ENCODE measurements at places on chromosomes 16 and 17.

GRCh38 chr16:57045694-57046381 lies 46.5 kb upstream of the CPNE2 start:
- no peak for DNase-seq

DNA sequence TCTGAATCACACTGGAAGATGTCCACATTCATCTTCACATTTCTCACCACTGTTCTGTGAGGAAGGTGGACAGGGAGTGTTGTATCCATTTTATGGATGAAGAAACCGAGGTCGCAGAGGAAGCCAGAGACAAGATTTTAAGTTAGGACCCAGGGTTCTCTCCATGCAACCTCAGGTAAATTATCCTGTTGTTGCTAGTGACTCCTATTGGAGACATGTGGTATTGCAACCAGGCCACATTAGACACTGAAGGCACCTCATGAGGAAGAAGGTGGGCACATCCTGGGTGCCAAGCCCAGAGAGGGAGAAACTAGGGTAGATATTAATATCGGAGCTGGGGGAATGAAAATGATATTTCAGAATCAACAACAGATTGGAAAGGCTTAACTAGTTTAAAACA lies 8.5 kb upstream of the WNT9B start:
- DNase-seq, result no peak

GRCh38 chr17:19386974-19387920 lies at the start of gene MFAP4:
Gene MFAP4, minus strand, starts transcription at chr17:19387190. Its CDS starts 35 bp downstream, at chr17:19387155.
- DNase-seq, result peak; percentile 61

- peak; percentile 33 for DNase-seq
Observed at GRCh38 chr16:89410794-89411309, 79.5 kb downstream of the ANKRD11 start.

DNA sequence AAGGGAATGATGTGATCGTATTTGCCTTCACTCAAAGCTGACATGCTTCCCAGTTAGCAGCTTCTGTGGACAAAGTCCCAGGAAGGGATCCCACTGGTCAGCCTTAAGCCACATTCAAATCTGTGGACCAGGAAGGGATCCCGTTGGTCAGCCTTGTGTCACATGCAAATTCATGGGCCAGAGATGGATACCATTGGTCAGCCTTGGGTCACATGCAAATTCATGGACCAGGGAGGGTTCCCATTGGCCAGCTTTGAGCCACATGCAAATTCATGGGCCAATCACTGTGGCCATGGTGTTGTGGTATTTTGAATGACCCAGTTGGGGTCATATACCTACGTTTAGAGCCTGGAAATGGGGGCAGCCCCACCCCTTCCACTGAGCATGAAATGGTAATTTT lies 201.6 kb downstream of the HS3ST4 start:
- DNase-seq, result no peak

DNA sequence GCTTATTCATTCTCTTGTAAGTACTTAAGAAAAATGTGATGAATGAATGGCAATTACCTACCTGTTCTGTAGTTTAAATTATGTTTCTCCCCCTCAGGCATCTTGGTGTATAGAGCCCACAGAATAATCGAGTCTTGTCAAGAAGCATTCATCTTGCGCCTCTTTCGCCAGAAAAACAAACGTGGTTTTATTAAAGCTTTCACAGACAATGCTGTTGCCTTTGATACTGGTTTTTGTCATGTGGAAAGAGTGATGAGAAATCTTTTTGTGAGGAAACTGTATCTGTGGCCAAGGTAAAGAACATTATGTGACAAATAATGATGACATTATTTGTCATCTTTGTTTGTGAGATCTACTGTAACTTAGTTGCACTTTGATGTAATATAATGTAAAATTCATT lies 6.5 kb downstream of the ERCC4 start:
- DNase-seq, result no peak

DNA sequence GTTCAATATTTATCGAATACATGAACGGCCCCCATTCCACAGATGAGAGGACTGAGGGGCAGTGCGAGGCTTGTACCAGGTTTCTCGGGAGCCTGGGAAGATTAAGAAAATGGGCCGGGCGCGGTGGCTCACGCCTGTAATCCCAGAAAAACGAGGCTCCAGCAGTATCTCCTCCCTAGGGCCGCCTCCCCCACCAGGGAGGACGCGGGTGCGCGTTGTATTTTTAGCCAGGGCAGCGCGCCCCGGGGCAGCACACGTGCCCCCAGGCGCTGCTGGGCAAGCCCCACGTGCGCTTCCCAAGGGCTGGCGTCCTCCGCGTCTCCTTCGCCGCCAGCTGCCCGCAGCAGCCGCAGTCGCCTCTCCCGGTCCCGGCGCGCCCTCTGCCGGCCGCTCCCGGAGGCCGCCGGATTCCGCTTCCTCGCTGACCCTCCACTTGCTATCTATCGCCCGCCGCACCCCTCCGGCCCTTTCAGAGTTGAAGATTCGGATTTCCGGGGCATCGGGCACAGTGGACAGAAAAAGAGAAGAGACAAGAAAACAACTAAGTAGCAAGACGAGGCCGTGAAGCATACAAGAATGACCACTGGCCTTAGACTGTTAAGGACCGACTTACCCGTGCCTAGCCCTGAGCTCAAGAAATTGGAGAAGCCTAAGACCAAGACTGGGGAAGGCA lies 1.9 kb upstream of the YBX2 start:
- no peak for DNase-seq

DNA sequence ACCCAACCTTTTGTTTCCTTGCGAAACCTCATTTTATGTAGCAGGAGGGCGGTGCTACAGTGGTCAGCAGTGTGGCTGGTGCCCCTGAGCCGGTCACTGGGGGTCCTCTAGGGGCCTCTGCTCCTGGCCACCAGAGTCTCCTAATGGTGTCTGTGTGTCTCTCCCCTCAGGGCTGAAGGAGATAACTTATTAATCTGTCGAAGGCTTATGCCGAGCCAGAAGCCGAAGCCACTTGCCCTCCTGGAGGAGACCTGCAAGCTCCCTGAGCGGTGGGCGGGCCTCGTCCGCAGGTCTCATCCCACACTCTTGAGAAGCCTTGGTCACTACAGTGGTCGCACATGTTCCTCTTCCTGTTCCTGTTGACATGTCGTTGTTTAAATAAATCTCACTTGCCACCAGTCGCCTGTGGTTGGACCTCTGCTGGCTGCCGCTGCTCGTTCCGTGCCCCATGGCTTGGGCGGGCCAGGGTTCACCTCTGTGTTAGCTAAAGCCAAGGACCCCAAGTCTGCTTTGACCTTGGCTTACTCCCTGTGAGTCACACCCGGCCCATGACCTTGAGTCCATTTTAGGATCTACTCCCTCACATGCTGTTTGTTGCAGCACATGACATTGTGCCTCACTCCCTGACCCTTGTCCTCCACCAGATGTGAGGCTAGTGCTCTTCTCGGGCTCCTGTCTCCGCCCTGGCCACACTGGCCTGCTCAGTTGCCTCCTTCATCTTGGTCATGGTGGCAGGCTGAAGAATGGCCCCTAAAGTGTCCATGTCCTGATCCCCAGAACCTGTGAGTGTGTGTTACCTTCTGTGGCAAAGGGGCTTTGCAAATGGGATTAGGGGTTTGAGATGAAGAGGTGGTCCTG lies 38.7 kb upstream of the AQP8 start:
- no peak for DNase-seq

- no peak for DNase-seq
Observed at GRCh38 chr16:27974896-27975540, 88.5 kb downstream of the GSG1L start.

DNA sequence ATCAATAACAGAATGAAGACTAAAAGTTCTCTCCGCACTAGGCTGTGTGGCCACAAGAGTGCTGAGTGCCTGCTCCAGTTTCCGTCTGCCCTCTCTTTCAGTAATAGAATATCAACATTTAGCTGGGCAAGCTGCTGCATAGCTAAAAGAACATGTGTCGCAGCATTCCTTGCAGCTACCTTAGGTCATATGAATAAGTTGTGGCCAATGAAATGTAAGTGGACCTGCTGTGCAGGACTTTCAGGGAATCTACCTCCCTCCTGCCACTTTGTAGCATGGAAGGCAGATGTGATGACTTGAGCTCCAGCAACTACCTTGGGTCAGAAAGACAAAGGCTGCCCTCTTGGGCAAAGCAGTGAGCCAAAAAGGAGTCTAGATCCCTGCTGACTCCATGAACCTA lies 25.4 kb downstream of the SLC39A11 start:
- no peak for DNase-seq

- DNase-seq, result no peak
Observed at GRCh38 chr16:25370541-25370940, 112.9 kb upstream of the ZKSCAN2 start.

DNA sequence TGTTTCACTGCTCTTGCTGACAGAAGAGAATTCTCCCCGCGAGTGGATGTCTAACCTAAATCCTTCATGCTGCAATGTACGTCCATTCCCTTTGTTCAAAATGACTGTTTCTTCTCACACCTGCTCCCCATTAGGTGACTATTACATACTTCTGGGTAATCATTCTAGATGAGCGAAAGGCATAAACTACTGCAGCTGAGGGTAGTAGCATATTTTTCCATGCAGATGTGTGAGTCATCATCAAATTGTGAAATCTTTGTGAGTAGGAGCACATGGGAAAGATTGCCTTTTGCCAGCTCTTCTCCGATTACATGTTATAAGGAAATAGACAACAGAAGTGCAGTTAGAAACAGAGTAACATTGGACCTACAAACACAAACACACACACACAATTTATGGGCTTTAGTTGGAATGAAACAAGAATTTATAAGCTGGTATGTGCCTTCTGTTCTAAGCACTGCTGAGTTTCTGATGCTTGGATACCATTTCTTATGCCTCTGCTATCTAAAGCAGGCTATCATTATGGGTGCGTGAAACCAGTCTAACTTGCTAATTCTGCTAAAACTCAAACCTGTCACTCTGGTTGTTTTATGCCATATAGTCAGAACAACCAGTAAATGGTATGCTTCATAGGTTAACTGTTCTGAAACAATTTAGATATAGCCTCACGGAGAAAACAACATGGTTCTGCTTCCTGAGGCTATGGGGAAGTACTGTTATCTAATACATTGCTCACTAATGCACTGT lies 346.9 kb upstream of the PSMD7 start:
- peak; percentile 85 for DNase-seq

DNA sequence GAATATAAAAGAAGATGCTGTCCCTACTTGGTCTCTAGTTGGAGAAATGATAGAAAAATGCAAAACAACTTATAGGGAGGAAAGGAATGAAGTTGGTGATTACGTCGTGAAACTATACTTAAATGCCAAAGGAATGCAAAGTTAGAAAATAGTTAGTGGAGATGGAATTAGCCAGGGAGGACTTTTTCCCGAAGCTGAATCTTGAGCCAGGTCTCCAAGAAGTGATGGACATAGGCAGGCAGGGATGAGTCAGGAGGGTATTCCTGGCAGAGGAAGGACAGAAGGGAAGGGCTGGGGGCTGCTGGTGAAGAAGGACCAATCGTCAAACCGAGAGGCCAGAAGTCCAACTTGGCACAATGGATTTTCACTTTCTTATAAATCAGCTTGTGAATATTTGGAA lies 1.8 kb downstream of the SNTB2 start:
- DNase-seq, result no peak

DNA sequence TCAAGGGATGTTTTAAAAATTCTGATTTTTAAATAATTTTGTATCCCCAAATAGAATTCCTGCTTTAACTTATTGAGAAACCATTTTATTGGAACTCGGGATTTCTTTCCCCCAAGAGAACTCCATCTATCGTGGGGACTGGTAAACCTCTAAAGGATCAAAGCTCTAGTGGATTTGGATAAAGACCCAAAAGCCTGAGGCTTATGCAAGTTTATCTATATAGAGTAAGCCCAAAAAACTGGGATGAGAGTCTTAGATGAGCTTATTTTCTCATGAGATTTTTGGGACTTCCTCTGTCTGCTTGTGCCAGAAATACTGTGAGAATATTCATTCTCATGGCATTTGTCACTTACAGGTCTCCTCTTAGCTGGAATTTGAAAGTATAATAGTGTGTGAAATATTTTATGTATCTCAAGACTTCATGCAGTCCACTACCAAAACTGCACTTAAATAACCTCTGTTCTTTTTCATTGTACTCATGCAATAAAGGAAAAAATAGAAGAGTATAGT lies 333.1 kb downstream of the BCAS3 start:
- no peak for DNase-seq

DNA sequence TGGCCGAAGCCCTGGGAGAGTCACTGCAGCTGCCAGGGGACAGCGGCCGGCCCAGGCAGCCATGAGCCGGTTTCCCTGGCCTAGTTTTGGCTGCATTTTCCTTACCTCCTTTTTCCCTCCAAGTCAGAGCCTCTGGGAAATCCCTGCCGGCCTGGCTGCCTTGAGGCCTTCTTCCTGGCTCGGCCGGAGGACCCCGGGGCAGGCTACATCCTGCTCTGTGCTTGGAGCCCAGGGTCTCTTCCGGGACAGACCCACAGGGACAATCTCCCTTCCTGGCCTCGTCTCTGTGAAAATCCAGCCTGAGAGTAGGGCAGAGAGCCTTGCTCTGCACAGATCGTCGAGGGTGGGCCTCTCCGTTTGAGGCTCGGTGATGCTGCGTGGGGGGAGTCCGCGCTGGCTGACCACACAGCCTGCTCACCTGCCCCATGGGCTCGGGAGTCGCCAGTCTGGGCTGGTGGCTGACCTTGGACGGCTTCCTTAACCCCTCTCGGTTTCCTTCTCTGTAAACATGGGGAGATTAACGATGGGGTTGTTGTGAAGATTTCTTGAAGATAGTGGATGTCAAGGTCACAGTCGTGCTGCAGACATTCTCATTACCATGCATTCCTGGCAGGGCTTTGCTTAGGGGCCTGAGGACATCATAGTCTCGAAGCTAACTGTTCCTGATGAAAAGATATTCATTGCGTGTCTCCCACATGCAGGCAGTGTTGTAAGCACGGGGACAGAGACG lies 34.8 kb upstream of the CIBAR2 start:
- no peak for DNase-seq

DNA sequence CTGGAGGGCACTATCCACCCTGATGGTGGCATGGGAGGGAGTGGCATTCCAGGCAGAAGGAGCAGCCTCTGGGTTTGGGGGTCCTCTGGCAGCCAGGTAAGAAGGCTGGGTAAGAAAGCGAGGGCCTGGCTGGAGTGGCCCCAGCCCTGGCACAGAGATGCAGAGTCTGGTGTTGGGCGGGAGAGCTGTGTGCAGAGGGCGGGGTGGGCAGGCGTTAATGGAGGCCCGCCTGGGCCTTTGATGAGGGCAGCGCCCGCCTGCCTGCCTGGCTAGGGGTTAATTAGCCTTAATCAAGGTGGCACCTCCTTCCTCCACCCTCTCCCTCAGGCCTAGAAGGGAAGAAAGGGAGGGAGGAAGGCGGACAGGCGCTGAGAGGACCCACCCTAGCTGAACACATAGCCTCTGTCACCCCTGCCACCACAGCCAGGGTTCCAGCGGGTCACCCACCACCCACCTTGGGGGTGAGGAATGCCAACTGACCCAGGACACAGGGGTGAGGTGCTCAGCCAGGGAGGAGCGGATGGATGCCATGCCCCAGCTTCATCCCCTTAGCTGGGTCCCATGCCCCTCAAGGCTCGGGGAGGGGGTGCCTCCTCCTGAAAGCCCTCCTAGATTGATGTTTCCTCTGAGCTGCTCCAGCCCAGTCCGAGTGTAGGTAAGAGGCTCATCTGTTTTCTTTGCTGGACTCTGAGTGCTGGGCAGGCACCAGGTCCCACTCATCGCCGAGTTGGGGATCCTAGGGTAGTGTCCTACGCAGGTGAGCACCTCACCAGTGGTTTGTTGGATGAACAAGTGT lies 13.4 kb upstream of the FAM83G start:
- DNase-seq, result no peak

All from GM04503 (cell line).